Forelimb muscle (tissue), 1 donor: ENCODE measurements at places on chromosomes 11 and 22. TPM values are rescaled to one million over a fixed set of nuclear protein-coding genes. Genes with fewer than 3 reads are reported as not detected.
A peak's percentile ranks its signal among the peaks of the same experiment; 100 is the strongest.

DNA sequence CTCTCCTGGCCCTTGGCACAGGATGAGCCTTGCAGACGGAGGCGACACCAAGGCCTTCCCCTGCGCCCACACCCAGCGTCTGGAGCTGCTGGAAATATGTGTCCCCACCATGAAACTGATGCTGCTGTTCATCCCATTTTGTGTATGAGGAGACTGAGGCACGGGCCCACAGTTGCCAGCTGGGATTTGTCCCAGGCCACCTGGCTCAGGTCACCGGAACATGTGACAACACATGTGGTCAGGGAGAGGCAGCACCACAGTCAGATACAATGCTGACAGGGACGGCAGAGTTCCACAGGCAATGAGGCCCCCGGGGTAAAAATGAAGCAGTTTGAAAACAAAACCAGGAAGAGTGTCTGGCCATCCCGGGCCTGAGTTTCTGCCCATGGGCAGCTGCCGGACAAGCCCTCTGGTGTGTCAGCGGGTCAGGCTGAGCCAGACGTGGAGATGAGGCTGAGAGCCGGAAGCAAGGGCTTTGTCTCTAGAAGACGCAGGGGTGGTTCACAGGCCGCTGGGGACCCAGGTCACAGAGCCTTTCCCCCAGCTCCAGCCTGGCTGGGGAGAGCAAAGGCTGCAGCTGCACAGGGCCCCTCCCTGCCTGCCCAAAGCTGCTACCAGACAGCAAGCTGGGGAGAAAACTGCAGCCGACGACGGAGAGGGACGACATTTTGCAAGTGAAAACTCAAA is 80.7 kb downstream of the CDKN1C start:
- DNase-seq = no peak

DNA sequence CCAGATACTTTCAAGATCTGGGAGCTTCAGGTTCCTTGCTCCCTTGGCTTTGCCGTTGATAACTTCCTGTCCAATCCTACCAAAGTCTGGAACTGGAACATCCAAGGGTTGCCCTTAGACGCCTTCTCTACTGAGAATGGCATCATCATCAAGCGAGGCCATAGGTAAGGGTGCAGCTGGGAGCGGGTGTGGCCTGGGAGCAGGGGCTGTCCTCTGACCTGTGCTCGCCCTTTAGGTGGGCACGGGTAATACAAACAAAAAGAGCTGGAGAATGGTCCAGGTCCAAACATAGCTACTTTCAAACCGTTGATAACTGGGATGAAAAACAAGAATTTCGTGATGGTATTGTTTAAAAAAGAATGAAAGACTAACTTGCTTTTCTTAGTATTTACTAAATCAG is 25.0 kb downstream of the CASP12 start:
- no peak for DNase-seq

- no peak for DNase-seq
These were observed 124.9 kb downstream of the MN1 start for GRCh38 chr22:27676545-27677213.

- peak; percentile 17 for DNase-seq
These were observed at the start of gene MED19 for GRCh38 chr11:57711414-57712255. TSS of gene MED19 (minus strand) at chr11:57712215. CDS start at chr11:57712179, 36 bp downstream.

- no peak for DNase-seq
These were observed 23.1 kb downstream of the TTC17 start for GRCh38 chr11:43381802-43382201.

DNA sequence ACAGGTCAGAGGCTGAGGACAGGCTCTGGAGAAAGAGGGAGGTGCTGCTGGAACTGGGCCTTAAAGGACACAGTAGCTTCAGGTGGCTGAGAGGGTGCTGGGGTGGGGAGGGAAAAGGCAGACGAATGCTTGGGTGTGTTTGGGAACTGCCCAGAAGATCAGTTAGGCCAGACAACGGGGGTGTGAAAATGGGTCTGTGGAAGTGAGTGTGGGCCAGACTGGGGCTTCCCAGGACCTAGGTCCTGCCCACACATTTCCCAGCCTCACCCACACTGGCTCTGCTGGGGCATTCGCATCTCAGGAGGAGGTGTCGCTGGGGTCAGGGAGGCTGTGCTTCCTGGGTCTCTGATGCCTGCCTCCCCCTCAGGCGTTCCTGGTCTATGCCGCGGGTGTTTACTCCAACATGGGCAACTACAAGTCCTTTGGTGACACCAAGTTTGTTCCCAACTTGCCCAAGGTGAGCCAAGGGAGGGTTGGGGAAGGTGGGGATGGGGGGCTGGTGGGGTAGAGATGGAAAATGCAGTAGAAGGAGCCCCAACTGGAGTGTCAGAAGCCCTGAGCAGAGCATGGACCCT is 4.7 kb downstream of the DPP3 start:
- no peak for DNase-seq

DNA sequence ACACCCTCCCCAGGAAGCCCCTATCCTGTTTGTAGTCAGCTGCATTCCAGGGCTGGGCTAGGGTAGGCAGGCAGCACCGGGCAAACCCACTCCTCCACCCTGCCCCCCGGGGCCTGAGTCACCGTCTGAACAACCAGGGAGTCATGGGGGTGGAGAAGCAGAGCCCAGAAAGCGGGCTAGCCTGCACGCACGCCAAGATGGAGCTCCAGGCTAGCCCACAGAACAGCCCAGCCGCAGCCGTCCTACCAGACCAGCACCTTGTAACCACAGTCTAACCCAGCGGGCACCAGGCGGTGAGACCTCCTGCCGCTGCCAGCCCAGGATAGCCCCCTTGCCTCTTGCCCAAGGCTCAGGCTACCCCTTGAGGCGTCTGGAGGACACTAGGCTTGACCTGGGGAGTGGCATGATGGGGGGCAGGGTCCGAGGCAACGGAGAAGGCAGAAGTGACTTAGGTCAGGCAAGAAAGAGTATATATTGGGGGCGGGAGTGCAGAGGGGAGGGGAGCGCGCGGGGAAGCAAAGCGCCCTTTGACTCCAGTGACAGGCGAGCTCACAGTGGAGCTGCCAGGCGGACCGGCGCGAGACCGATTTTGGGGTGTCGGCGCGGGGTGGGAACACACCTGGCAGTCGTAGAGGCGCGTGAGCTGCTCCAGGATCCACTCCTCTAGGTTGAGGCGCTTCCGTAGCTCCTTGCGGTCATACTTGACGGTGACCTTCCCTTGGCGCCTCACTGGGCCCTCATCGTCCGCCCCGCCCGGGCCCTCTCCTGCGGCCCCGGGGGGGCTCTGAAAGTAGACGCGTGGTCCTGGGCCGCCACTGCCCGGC is 734 bp downstream of the PPP1R14B start:
- DNase-seq = no peak

DNA sequence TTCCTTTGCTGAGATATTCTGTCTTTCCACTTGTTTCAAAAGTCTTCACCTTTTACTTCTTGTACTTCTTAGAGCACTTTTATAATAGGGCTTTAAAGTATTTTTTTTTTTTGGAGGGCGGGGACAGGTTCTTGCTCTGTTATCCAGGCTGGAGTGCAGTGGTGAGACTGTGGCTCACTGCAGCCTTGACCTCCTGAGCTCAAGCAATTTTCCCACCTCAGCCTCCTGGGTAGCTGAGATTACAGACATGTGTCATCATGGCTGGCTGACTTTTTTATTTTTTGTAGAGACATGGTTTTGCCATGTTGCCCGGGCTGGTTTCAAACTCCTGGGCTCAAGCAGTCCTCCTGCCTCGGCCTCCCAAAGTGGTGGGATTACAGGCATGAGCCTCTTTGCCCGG is 57.9 kb downstream of the DYNC2H1 start:
- no peak for DNase-seq

- no peak for DNase-seq
These were observed 24.2 kb downstream of the TMPRSS5 start for GRCh38 chr11:113681711-113682413.

GRCh38 chr11:14309425-14310192 is 49.4 kb downstream of the RRAS2 start:
- no peak for DNase-seq

GRCh38 chr11:31802609-31802989 is 8.5 kb downstream of the PAX6 start:
- DNase-seq = no peak

- DNase-seq = no peak
These were observed 971.8 kb upstream of the TENM4 start for GRCh38 chr11:80412604-80413003.

- DNase-seq = no peak
These were observed 5.1 kb upstream of the APLP2 start for GRCh38 chr11:130064596-130064995.

DNA sequence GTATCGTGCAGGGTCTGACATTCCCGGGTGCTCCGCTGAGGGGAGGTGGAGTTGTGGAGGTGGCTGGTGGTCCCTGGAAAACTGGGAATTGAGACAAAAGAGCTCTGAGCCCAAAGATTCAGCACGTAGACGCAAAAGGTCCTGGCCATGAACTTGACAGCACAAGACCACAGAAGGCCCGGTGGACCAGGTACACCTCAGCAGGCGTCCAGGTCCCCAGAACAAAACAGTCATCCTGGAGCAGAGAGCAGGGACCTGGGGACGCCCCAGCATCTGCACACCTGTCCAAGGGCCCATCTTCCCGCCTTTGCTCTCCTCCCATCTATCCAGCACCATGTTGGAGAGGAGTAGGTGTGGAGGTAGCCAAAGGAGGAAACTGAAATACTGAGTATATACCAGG is 13.8 kb upstream of the MB start:
- DNase-seq = no peak

- DNase-seq = no peak
These were observed at the start of gene MMP3 for GRCh38 chr11:102843489-102843888. TSS of gene MMP3 (minus strand) at chr11:102843609. CDS start at chr11:102843546, 63 bp downstream.

GRCh38 chr11:130815097-130815802 is 101.0 kb downstream of the SNX19 start:
- DNase-seq = no peak

DNA sequence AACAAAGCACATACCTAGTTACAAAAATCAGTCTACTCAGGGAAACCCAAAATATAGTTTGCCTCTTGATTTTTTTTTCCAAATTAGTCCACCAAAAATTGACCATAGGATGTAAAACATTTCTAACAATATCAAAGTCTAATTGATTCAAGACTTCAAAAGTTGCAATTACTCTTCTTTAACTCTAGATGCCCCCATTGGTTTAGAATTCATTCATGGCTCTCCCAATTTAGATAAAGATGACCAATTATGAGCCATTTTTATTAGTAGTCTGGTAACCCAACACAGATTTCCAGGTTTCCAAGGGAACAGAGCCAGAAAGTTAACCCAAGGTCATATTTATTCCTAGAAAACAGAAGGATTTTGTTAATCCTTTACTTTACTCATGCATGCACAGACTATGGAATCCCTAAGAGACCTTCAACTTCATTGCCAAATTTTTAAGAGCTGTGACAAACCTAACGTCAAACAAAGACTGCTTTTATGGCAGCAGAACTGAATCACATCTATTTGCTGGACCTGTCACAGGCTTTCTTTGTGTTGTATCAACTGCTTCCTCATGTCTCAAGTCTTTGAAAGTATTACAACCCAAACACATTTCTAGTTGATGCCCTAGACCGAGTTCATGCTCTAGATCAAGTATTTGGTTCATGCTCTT is 55.3 kb downstream of the C22orf42 start:
- DNase-seq = no peak

DNA sequence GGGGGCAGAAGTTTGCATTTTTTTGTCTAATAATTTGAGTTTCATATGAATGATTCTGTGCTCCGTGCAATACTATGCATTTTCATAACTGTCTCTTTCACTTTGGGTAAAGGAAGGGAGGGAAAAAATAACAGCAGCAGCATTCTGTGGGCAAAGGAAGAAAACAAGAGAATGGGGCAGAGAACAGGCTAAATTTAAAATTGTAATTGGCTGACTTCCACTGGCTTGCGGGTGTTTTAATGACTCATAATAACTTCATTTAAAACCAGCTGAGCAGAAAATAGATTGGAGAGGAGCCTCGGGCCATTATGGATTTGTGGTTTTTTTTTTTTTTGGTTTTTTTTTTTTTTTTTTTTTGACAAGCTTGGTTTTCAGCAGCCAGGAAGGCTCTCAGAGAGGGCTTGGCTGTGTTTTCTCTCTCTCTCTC is 107.4 kb downstream of the ZBTB16 start:
- no peak for DNase-seq

RIMBP3B gene
- not detected for polyA plus RNA-seq

SPDYC gene
- not detected for polyA plus RNA-seq

PLAAT4 gene
- 2.9 TPM for polyA plus RNA-seq

PTPRJ gene
- 2.3 TPM for polyA plus RNA-seq

RFPL3 gene
- not detected for polyA plus RNA-seq

ANGPTL5 gene
- polyA plus RNA-seq = 0.38 TPM

GGTLC2 gene
- polyA plus RNA-seq = not detected
